DMS53 (cell line): ENCODE measurements at places on chromosomes 7 and 10.

DNA sequence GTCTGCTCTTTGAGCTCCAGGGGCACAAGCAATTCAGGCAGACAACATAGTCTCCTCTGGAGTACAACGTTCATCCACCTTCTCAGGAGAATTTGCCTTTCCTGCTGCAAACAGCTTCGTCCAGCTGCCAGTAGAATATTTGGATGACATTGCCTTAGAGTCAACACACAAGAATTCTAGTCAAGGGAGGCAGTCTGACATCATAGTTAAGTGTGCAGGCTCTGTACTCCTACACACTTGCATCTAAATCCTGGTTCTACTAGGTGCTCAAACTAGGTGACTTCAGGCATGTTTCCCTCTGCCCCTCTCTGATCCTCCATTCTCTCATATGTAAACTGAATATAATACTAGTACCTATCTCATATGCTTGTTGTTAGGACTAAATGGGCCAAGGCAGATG lies 314.8 kb downstream of the HPSE2 start:
- DNase-seq = no peak

DNA sequence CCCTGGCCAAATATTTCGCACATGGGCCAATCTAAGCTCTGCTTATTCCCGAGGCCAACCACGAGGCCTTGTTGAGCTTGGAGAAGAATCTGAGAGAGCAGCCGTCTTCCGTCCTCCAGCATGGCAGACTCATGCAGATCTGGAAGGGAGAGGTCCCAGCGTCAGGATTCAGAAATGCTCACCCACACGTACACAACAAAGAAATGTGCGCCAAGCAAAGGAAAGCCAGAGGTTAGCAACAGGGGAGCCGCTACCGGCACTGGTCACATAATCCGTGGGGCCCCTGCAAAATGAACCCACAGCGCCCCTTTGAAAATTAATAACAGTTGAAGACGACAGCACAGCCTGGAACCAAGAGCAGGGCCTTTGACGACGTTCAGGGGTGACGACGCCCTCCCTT lies 25.4 kb upstream of the PRKAG2 start:
- DNase-seq = no peak

GRCh38 chr7:156606691-156607331 lies 33.8 kb upstream of the RNF32 start:
- DNase-seq = peak; percentile 24

GRCh38 chr7:139525239-139525638 lies 1.8 kb downstream of the CLEC2L start:
- DNase-seq = no peak

- DNase-seq = peak; percentile 92
Measured at GRCh38 chr10:91909117-91909677, at the start of gene FGFBP3. TSS of gene FGFBP3 (minus strand) at chr10:91909486. CDS start at chr10:91908969, 517 bp downstream.

GRCh38 chr10:48199580-48200377 lies 74.7 kb downstream of the FRMPD2 start:
- DNase-seq = peak; percentile 36

DNA sequence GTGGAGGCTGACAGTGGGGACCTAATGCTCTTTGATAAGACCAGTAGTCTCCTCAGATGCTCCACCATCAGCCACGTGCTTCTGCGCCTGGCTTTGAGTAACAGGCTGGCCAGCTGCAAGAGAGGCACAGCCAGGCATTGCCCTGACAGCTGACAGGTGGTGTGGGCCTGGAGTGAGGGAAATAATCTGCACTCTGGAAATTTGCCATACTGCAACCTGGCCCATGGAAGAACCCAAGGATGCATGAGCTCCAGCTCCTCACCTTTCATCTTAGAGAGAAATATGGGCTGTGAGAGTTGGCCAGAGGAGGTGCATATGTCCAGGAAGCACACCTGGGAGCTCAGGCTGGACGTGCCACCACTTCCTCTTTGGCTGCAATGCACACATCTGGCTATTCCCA lies 118.9 kb downstream of the PLXDC2 start:
- DNase-seq = peak; percentile 23

DNA sequence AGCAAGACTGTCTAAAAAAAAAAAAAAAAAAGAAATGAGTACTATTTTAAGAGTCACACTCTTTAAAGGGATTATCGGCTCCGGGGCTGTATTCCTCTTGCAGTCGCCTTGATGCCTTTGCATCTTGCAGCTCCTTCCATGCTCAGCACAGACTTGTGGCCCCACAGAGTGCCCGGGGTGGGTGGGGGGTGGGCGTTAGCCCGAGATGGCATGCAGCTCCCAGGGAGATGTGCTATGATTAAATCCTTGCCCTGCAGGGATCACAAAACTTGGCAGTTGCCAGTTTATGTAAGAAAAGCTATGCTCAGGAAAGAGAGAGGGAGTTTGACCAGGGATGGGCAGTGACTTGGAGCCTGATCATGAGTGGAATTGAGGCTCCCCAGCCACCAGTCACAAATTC lies 81.9 kb downstream of the CCDC3 start:
- no peak for DNase-seq

GRCh38 chr10:22230158-22230833 lies 12.5 kb upstream of the EBLN1 start:
- DNase-seq = peak; percentile 75
